ENCODE measurements at places on chromosomes 7 and 10.

- DNase-seq: no peak
Measured at GRCh38 chr7:132569884-132570614, 6.2 kb downstream of the PLXNA4 start.

DNA sequence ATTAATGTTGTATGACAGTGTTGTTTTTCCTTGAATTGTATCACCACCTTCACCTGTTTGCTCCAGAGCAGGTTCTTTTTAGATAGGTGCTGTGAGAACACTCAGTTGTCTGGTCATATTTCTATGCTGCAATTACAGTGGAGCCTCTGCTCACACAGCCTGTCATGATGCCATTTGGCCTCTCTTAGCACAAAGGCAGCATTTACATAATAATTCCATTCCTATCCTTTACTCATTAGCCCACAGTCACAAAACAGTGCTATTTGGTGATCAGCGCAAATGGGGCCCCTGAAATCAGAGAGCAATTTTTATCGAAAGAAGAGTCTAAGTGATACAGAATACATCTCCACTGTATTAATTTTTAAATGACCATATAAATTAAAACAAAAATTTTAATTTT lies 13.8 kb upstream of the DGKI start:
- no peak for DNase-seq

DNA sequence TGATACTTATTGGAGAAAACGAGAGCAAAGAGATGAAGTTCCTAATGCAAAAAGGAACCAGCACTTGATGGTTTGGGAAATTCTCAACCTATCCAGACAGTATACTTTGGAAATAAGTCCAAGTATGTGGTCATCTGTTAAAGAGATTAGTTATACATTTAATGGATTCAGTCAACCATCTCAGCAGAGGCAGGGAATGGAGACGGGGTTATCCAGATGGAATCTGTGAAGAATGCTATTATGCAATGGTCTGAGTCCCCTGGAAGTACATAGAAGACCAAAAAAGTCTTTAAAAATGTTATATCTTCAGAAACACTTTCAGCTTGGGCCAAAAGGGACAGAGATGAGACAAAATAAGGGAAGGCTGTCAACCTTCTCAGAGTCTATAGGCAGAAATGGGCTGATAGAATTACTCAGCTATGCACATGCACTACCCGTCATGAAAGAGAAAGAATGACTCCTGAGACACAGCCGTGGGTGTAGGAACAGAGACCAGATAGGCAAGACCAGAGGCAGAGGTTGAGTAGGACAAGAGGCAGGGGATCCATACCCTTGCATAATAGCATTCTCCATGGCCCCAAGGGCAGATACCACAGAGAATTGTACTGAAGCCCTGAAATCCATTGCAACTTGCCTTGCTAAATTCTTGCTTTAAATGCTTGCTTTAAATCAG lies 738.8 kb upstream of the POT1 start:
- no peak for DNase-seq

DNA sequence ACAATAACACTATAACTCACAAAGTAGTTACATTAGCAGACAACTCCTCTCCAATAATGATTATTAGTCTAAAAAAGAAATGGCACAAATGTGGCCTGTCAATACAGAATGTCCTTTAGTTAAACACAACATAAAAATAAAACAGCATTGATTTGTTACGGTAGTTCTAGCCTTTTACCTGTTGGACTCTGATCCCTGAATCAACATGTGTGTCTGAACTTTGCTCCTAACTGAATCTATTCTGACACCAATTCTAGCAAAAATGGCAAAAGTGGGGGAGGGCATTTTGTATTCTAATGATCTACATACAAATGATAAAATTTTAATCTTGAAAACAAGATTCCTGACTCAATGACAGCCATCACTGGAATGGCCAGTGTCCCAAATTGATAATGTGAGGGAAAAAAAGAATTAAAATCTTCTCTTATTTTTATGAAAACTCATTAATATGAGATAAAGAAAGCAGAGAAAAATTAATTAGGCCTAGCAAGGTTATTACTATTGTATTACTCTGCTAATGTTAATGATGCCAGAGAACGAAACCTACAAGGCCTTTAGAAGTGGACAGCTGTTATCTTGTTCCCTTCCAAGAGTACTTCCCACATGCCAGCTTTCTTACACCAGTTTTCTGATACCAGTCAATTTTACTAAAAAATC lies 30.2 kb downstream of the FRA10AC1 start:
- no peak for DNase-seq

- no peak for DNase-seq
Measured at GRCh38 chr7:82172881-82173280, 270.7 kb downstream of the CACNA2D1 start.

DNA sequence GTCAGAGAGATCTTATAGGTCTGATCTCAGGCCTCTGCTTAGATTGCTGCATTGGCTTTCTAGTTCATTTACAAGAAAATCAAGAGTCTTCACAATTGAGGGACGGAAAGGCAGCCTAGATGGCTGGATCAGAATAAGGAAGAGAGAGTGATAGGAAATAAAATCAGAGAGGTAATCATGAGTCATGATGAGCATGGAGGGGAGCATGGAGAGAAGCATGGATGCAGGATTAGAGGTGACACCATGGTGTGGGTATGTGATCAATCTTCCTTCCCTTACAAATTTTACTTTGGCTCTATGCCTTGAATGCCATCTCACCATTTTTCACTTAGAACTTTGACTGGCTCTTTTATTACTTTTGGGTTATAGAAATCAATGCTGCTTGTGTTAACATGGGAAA lies 1.4 kb downstream of the BCCIP start:
- DNase-seq: no peak

- DNase-seq: no peak
Measured at GRCh38 chr7:122719010-122719578, 16.4 kb upstream of the RNF148 start.

GRCh38 chr10:78248651-78249464 lies 215.2 kb downstream of the RPS24 start:
- DNase-seq: peak; percentile 40

All from hepatic stellate cell (primary cell).